Epithelial cell of alveolus of lung (primary cell): ENCODE measurements at places on chromosomes 2 and 18. TPM values are rescaled to one million over a fixed set of nuclear protein-coding genes. Genes with fewer than 3 reads are reported as not detected.

The UGT1A10 gene
- not detected in 2 replicates for total RNA-seq

The CYP27C1 gene
- total RNA-seq: 0.26 and 0.48 TPM in 2 replicates

The IGFBP5 gene
- total RNA-seq: 1,071 and 1,355 TPM in 2 replicates

The ZNF385B gene
- total RNA-seq: not detected in 2 replicates

The KLHL29 gene
- 4.0 and 6.8 TPM in 2 replicates for total RNA-seq

The LRP1B gene
- total RNA-seq: 0.13 and 1.2 TPM in 2 replicates

The PSMD1 gene
- total RNA-seq: 43.2 and 86.0 TPM in 2 replicates

The MEMO1 gene
- 24.4 and 43.1 TPM in 2 replicates for total RNA-seq

The SLC4A5 gene
- total RNA-seq: under 0.01 and 0.48 TPM in 2 replicates
